ENCODE measurements at places on chromosomes 11 and 22.

DNA sequence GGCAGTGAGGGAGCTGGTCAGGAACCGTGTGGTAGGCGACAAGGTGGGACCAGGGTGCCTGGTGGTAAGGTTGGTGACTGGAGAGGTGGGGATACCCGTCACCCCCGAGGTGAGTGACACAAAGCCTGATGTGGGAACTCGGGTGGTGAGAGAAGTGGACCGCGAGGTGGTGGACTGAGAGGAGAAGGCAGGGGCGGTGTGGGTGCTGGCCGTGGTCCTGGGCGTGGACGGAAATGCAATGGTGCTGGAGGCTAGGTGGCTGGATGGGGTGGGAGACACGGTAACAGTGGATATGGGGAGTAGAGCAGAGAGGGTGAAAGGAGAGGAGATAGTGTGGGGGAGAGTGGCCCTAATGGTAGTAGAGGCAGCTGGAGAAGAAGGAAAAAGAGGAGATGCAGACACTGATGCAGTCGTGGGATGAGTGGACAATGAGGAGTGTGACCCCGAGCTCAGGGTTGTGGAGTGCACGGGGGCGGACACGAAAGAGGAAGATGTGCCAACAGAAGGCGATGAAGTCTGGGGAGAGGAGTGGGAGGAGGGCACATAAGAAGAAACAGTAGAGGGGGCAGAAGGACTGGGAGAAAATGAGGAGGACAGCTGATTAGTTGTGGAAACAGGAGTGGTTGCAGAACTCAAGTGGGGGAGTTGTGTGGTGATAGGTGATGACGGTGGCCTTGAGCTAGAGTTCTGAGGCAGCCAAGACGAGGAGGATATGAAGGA, 20.5 kb downstream of the MUC6 start:
- DNase-seq = no peak

GRCh38 chr22:21080435-21081137, 34.8 kb downstream of the LRRC74B start:
- no peak for DNase-seq

DNA sequence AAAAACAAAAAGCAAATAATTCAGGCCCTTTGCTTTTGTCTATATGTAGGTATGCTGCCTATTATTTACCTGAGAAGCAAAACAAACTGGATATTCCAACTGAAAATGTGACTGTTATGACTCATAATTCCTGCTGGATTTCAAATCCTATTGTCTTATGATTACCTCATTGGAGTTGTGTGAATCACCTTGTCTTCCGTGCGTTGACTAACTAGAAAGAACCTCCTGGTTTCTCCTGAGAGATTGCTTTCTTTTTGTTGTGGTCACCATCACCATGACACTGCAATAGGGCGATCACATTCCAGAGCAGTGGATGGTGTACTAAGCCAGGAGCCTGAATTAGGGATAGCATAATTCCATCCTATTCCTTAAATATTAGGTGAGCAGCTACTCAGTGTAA, 23.0 kb upstream of the EXPH5 start:
- no peak for DNase-seq

- DNase-seq = no peak
These were observed 6.8 kb upstream of the CAT start for GRCh38 chr11:34431979-34432378.

DNA sequence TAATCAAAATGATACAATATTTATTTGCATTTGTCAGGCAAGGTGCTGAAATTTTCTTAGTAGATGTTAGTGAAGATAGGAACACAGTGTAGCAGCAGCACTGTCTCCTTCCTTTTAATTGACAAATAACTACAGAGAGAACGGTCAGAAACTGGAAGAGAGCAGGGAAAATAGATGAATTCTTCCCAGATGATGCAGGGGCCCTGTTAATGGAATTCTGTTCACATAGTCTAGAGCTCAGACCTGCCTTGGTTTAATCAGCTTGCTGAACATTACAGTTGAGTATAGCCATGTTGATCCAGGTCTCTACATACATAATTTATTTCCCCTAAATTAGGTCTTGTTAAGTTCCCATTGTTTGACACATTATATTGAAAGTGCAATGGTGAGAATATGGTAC, 127.4 kb downstream of the SLC17A6 start:
- no peak for DNase-seq

GRCh38 chr22:27625769-27626674, 175.5 kb downstream of the MN1 start:
- no peak for DNase-seq

DNA sequence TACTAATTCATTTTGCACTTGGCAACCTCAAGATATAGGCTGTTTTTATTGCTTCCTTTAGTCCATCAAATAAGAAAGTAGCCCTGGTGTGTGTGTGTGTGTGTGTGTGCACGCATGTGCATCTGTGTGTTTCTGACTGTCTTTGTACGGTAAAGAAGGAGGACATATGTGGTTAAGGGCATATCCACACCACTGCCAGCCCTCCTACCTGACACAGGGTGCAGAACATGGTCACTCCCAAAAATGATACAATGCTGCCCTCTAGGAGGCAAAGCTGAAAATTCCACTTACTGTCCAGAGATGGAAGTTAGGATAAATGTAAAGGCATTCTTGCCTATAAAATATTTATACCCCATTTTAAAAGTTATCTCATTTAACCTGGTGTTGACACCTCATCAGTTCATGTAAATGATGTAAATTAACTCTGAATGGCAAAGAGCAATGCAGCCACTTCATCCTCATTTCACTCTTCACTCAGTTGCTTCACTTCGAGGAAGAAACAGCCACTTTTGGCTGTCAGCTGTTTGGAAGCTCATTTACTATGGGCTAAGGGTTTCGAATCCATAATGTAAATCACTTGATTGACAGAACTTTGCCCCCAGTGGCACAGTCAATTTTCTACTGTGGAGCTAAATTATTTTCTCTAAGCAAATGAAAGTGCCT, 83.1 kb upstream of the MTNR1B start:
- DNase-seq = no peak

DNA sequence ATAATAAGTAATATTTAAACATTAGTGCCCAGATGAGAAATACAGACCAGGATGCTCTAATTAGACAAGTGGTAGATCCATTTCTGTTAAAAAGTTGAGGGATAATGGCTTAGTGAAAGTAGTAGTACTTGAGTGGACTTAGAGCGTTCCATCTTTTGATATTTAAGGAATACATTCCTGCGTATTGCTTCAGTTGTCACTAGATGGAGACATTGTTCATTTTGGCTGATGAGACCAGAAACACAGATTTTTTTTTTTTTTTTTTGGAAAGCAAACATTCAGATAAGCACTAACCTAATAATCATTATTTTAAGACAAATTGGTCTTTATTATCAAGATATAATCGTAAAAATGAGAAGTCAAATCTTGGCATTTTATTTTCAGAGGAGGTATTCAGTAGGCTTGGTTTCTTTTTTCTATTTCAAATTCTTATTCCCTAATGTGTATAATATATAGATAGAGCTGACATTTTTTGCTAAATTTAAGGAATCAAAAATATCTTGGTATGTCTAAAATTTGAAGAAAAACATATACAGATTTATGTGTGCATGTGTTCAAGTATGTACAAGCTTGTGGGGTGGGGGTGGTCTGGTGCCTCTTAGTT, 92.9 kb downstream of the DYNC2H1 start:
- no peak for DNase-seq

- DNase-seq = no peak
These were observed 10.1 kb downstream of the STIM1 start for GRCh38 chr11:3865388-3866193.

- DNase-seq = peak; percentile 58
These were observed 5.4 kb downstream of the TRABD start for GRCh38 chr22:50190941-50191741.

GRCh38 chr22:27809700-27810608, 8.4 kb upstream of the MN1 start:
- no peak for DNase-seq

- no peak for DNase-seq
These were observed 51.1 kb upstream of the LMO2 start for GRCh38 chr11:33942954-33943353.

DNA sequence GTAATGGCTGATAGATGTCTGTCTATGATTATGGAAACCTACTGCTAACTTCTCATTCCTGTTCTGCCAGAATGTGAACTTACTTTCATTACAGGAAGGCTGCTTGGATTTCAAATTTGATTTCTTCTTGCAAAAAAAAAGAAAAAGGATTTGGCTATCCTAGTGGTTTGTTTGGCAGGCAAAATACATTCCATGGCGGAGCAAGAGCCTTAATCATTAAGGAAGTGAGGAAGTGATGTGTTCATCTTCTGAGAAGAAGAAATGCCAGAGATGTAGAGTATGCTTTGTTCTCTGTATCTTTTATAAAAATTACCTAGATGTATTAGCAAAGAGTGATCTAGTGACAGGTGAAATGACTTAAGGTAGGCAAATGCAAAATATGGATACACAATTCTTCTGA, 356.3 kb downstream of the SOX6 start:
- no peak for DNase-seq

- DNase-seq = no peak
These were observed 190.7 kb downstream of the ST3GAL4 start for GRCh38 chr11:126546191-126546590.

- DNase-seq = no peak
These were observed 268.6 kb upstream of the CHORDC1 start for GRCh38 chr11:90491466-90491865.

DNA sequence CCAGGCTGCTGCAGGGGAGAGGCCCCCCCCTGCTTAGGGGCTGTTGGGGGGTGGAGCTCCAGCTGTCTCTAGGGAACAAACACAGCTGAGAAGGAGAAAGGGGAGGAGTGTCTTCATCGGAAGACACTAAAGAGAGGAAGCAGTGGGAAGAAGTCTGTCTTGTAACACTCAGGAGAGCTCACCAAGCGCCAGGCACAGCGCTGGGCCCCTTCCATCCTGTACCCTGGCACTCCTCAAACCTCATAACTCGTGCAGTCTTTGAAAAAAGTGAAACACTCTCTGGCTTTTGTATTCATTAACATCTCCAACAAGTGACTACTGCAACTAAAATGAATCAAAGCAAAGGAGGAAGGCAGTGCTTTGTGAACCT, 67.4 kb upstream of the PRDM11 start:
- no peak for DNase-seq

- DNase-seq = no peak
These were observed 566.2 kb downstream of the TBC1D22A start for GRCh38 chr22:47328550-47329243.

GRCh38 chr11:129373489-129373953, 2.1 kb upstream of the BARX2 start:
- DNase-seq = no peak

GRCh38 chr11:48029681-48030290, 49.4 kb downstream of the PTPRJ start:
- no peak for DNase-seq

DNA sequence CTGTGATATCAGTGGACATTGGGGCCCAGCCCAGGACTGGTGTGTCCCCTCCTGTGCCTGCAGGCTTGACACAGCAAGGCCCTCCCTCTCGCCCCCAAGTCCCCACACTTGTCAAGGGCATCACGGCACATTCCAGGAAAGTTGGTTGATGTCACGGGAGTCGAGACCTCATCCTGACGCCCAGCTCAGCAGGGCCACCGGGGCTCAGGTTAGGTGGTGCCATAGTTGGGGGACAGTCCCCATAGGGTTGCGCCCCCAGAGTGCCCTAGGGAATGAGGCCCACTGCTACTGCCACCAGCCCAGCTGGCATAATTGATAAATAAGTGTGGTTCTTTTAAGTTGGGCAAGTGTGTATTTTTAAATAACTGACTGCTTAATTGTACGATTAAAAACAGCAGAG, 28.3 kb upstream of the GRAMD4 start:
- no peak for DNase-seq

DNA sequence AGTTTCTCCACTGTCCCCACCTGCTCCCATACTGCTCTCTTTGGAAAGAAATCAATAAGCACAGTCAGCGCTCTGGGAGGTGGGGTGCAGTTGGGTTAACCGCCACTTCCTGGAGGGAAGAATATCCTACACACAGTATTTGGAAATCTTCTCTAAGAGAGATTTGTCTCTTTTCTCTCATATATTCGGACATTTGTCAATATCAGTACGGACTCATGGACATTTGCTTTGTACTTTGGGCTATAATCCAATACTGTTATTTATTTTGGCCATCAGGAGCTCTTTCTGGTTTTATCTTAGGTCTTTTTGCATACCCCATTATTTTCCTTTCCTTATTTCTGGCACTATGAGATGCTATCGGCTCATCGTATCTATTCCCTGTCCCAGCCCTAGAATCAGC, 13.7 kb downstream of the NLRP14 start:
- no peak for DNase-seq

GRCh38 chr11:37141707-37142106, 543.7 kb upstream of the RAG2 start:
- no peak for DNase-seq

Data from stimulated activated CD4-positive, alpha-beta T cell treated with anti-CD3 and anti-CD28 coated beads, Interleukin-1b, Interleukin-23, amount 100 ng/mL, for 1 hour (primary cell).